ENCODE measurements at places on chromosomes 7 and 10.
A peak's percentile ranks its signal among the peaks of the same experiment; 100 is the strongest.

DNA sequence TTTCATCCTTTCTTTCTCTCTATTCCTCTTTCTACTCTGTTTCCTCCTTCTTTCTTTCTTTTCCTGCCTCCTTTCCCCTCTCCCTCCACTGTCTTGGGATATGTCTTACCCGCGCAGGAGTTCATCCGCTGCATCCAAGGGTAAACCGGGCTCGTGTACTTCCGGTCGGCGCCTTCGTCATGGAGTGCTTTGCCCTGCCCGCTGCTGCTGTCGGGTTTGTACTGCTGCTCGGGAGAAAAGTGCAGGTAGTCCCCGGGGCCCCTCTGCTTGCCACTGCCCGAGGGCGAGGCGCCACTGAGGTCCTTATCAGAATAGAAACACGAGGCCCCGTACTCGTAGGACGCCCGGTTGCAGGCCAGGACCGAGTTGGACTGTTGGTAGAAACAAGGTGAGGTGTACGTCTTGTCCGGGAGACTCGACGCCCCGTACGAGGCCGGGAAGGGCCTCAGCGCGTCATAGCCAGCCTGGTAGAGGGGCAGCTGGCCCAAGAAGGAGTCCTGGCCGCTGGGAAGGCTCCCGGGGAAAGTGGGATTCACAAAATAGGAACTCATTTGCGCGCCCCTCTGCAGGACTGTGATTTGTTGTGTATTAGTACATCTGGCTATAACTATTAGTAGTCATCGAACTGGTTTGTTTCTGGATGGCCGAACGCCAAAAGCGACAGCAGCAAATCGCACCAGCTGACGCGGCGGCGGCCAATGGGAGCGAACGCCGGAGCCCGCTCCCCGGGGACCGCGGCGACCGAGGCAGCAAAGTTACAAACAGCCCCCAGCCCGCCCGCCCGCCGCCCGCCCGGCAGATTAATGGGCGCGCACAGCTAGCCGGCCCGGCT, at the start of gene HOXA6:
Gene HOXA6, minus strand, starts transcription at position 576 of the 832 bp plus-strand sequence. Its CDS starts 25 bp downstream, at position 551.
- no peak for DNase-seq

GRCh38 chr7:91396-92175, 100.8 kb upstream of the FAM20C start:
- no peak for DNase-seq

- DNase-seq: no peak
Measured at GRCh38 chr7:133771788-133772419, 355.2 kb upstream of the LRGUK start.

GRCh38 chr7:139776486-139777132, 1.2 kb downstream of the HIPK2 start:
- peak; percentile 16 for DNase-seq

GRCh38 chr10:96719200-96719599, 1.1 kb downstream of the PIK3AP1 start:
- DNase-seq: no peak

GRCh38 chr7:78345293-78345911, 546.8 kb downstream of the PHTF2 start:
- no peak for DNase-seq

DNA sequence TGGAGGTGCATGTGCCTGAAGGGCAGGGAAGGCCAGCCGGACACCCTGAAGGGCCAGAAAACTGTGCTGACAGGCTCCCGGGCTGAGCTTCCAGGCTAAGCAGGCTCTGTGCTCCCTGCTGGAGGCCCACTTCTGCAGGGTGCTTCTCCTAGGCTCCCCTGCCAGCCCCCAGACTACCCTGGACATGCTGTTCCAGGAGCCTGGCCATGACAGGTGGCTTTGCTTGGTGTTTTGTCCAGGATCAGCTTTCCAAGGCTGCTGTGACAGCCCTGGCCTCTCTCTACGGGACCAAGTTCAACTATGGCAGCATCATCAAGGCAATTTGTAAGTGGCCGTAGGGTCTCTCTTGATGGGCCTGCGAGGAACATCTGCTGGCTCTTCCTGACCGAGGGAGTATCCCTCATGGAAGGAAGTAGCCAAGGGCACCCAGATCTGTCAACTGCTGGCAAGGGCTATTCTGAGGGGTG, 5.3 kb downstream of the CPA1 start:
- DNase-seq: no peak

DNA sequence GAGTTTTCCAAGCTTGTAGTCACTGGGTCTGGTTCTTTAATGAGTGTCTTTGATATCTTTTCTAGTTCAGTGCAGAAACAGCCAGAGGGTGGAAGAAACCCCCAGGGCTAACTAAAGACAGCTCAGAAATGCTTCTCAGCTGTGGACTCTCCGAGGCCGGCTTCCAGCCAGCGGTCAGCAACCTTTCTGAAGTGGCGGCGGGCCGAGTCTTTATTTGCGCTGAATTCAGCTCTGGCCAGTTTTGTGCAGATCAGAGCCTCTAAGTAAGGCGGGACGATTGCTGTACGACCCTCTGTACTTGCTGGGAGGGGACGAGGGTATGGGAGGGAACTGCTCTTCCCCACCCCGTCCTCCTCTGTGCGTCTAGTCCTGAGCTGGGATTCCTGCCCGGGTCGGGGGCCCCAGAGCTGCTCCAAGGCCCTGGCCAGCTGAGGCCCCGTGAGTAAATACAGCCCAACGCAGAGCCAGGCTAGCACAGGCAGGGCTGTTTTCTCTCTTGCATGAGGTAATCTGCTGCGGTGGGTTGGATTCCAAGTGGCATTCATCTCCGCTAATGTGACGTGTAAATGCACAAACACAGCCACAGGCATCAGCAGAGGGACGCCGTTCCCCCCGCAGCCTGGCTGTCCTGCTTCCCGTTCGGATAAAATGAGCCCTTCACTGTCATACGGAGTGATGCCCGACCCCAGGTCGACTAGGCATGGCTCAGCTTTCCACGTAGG, 159.8 kb downstream of the PIP4K2A start:
- DNase-seq: no peak

DNA sequence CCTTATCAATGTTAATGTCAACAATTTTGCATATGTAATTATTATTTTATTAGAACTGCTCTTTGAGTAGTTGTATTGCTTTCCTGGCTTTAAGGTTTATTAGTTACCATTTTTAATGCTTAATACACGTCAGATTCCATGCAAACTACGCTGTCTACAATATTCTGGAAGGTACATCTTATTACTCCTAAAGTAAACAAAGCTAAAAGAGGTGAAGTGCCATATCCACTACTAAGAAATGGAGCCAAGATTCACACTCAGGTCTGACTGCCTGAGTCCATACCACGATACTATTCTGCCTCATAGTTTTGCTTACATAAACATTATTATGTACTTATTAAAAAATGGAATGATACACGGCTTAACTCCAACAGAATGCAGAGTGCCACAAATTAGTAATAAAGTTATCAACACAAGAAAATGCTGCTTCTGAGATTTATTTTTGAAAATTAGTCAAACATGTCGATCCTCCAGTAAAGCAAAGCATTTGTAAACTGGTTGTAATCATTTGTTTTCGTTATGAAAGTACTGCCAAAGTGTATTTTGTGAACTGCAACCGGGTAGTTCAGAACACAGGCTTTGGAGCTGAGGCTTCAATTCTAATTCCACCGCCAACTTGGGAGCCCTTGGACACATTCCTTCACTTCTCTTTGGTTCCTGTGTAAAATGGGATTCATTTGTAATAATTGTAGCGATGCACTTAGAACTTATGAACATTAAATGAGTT, 1.1 kb upstream of the DMTF1 start:
- no peak for DNase-seq

DNA sequence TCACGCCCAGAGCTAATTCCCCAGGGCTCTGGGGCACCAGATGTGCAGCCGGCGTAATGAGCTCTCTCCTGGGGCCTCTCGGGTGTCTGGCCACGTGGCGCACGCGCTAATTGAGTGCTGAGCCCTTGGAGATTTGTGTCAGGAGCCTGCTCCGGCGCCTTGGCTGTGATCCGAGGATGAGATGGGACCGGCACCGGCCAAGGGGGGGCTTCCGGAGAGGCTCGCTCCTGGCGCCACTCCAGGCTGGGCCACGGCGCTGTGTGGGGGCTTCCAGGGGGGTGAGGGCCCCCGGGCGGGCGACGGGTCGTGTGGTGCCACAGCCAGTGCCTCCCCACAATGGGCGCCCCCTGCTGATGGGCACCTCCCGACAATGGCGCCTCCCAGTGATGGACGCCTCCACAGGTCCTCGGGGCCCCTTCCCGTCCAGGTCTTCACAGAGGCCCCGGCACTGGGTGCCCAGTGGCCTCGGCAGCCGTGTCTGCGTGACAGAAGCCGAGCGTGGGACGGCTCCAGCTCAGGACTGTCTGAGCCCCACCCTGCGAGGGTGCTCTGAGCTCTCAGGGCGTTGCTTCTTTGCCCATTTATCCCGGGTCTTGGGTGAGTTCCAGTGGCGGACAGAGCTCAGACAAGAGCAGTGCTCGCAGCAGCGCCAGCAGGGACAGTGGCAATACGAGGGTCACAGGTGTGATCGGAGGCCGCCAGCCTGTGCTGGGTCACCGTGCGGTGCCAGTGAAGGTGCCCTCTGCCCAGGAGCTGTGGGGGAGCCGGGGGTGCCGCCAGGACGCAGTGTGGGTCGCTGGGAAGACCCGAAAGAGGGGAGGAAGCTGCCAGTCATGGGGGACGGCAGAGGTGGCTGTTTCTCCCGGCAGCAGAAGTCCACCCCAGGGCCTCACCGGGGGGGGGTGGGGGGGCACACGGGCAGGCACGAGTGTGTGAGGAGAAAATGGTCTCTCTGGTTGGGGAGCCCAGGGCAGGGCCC, 8.2 kb upstream of the NKX6-2 start:
- DNase-seq: no peak

DNA sequence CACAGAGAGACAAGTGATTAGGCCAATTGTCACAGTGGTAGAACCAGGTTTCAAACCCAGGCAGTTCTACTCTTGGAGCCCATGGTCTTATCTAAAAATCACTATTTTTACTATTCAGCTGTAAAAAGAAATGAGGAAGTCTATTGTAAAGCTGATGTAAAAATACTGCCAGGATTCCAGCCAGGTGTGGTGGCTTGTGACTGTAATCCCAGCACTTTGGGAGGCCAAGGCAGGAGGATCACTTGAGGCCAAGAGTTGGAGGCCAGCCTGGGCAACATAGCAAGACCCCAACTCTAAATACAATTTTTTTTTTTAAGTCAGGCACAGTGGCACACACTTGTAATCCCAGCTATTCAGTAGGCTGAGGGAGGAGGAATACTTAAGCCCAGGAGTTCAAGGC, 40.4 kb downstream of the HIP1 start:
- DNase-seq: no peak

DNA sequence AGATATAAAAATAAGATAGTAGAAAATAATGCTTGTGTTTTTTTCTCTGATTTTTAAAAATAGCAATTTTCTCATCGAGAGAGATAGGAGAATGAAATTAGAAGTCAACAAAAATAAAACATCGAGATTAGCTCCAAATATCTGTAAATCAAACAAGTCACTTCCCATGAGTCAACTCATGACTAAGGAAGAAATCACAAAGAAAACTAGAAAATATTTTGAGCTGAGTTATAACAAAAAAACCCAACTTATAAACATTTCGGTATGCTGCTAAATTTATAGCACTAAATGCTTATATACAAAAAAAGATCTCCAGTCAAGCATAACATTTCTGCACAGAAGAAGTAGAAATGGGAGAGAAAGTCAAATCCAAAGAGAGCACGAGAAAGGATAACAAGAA, 140.1 kb downstream of the ITGA8 start:
- no peak for DNase-seq

GRCh38 chr7:76211216-76211615, 9.5 kb downstream of the SRRM3 start:
- no peak for DNase-seq

GRCh38 chr7:97003262-97004246, 1.8 kb upstream of the DLX6 start:
- DNase-seq: no peak

GRCh38 chr7:135281363-135281949, 47.8 kb downstream of the STRA8 start:
- peak; percentile 64 for DNase-seq

DNA sequence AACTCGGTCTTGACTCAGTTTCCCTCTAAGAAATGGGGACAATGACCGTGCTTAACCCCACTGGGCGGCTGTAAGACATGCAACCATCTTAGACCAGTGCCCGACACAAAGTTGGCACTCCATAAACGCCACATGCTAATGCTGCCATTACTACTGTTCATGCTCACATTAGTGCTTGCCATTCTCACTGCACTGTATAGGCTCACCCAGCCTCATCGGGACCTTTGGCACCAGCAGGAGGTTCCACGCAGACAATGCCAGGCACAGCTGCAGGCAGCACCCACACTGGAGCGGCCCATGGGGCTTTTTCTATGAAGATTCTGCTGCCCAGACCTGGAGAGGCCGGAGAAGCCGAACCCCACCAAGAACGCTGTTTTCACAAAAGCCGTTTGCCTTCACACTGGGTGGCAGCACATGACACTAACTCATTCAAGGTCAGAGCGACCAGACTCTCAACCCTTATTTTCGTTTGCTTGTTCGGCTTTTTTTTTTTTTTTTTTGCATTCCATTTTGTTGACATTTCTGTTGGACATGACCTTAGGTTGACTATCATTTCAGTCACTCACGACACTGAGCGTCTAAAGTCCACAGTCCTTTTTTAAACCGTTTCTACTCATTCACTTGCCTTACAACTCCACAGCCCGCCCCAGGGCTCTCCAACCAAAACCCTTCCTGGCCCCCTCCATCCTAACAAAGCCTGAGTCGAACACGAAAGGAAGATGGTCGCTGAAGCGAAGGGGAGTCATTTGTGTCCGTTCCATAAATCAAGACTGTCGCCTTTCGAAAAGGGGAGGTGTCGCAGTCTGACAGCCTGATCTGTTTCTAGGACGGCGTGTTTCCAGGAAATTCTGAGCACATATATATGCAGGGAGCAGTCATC, 124.4 kb upstream of the RNF32 start:
- no peak for DNase-seq

DNA sequence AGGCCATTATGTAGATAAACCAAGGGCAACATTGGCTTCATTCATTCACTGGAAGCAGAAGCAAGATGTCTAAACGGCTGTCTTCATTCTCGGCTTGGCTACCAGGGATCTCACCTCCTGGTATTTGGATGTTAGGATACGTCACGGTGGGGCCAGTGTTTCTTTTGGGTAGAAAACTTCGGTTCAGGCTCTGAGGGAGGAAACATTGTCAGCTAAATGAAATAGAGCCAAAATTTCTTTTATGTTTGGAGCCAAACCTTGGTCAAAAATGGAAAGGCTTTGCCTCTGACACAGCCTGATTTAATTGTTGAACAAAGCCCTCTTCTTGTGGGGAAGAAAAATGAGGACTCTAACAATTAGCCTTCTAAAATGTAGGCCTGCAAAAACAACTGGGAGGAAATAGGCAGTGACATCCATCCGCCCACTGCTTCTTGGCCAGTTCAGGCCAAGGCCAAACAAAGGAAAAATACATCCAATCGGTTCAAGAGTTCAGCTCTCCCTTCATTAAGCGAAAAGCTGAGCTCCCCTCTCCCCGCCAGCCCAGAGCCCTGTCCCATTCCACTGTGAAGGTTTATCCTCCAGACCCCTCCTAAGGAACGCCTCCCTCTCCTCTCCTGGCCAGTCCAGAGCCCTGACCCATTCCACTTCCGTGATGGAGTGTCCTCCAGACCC, 44.4 kb downstream of the PFKFB3 start:
- DNase-seq: no peak

GRCh38 chr10:28681928-28682750, 4.8 kb downstream of the BAMBI start:
- DNase-seq: no peak

GRCh38 chr7:149644754-149645153, 128.6 kb downstream of the ZNF467 start:
- DNase-seq: no peak

GRCh38 chr7:158614700-158615099, 27.1 kb upstream of the PTPRN2 start:
- no peak for DNase-seq

- DNase-seq: no peak
Measured at GRCh38 chr7:37728747-37729146, 45.2 kb downstream of the GPR141 start.

Measured in stimulated activated CD4-positive, alpha-beta T cell treated with anti-CD3 and anti-CD28 coated beads, Interleukin-4, amount 100 ng/mL, for 1 hour (primary cell).